Activated CD4-positive, alpha-beta T cell treated with anti-CD3 and anti-CD28 coated beads, Interleukin-2, Interleukin-4, amounts not matched to agents 100 ng/mL and 50 ng/mL, durations not matched to agents 16 hours and 8 hours (primary cell): ENCODE measurements at places on chromosomes 3 and 15.

DNA sequence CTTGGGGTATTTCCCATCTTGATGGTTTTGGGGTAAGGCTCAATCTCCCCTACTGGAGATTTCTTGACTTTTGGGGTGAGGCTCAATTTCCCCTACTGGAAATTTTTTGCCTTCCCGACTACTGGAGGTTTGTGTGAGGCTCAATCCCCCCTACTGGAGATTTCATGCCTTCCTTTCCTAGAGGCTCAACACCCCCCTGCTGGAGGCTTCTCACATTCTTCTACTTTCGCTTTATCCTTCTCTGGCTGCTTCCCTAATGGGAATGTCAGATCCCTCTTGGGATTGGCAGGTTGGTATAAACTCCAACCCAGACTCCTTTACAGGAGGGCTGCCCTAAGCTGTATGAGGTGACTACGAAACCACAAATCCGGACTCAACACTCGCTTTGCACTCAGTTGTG is 49.2 kb downstream of the KATNBL1 start:
- DNase-seq: no peak

DNA sequence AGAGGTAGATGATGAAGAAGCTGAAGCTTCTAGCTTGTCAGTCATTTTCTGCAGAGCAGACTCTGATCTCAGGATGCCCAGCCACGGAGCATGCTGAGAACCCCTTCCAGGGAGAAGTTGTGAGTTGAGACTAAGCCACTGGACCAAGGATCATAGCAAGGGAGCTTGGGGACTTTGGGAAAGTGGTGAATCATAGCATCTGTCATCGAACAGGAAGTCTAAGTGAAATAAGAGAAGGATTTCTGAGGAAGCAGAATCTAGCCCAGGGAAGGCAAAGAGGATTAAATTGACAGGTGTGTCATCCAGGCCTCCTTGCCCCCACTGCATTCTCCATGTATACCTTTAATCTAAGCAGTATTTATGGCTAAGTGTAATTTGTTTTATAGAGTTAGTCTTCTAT is 71.8 kb upstream of the TMEM108 start:
- DNase-seq: no peak

DNA sequence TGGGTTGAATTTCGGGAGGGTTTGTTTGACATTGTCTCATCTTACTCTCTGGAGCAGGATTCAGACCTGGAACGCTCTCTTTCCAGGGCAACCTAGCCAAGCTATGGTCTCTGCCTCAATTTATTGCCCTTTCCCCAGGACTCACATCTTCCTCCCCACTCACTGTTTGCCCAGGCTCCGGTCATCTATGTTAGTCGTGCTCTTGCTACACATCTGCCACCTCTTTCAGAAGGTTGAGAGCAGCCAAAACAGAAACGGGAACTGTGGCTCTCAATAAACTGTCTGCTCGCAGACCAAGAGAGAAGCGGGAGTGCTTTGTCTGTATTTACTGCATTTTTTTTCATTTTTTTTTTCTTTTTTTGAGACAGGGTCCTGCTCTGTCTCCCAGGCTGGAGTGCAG is 81.6 kb downstream of the ST6GAL1 start:
- DNase-seq: no peak

DNA sequence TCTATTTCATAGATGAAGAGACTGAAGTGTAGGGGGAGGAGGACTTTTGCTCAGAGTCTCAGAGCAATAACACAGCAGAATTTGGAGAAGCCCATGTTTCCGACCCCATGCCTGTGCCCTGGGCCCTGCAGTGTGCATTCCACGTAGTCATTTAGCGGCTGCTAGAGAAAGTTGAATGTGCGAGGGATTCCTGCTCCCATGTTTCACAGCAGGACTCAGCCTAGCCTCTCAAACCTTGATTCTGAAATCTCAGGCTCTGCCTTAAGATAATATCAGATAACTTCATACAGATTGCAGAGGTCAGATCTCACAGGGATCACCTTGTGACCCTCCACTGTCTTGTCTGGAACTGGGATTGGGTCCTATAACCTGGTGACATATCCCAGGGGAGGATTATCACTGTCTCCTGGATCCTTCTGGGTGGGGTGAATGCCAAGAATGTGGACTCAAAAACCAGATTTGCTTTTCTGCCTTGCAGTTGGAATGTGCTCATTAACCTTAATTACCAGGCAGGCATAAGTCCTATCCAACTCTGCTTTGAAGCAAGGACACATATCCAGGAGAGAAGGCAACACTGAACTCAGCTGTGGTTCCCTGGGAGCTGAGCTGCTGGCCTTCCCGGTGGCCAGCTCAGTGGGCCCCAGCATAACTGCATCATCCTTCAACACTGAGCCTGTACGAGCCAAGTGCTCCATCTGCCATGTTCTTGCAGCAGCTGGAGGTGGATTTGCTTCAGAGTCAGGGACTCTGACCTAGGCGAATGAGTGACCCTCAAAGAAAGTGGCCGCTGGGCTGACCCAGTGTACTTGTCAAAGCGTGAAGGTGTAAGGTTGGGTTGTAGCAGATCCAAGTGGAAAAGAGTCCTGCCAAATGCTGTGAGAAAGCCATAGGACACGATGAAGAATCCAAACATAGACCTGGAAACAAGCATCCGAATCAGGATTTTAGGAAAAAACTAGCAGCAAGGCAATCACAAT is 43.0 kb downstream of the CTXND1 start:
- no peak for DNase-seq

- DNase-seq: no peak
Measured at GRCh38 chr3:30181178-30181465, 425.3 kb upstream of the TGFBR2 start.

DNA sequence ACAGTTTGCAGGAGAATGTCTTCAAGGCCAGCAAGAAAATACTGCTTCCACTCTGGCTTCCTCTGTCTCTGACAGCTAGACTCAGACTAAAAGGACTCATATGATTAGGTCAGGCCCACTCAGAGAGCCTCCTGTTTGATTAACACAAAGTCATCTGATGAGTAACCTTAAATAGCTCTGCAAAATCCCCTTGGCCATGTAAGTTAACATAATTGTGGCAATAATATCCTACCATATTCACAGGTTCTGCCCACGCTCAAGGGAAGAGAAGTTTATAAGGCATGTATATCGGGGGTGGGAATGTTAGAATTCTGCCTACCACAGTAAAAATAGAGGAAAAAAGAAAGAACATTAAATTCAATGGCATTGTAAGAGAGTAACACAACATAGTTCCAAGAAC is 20.6 kb upstream of the HHATL start:
- no peak for DNase-seq
